ENCODE measurements at places on chromosomes 5 and 9.

- no peak for DNase-seq
Measured at GRCh38 chr5:135710045-135710675, 124.3 kb upstream of the SLC25A48 start.

DNA sequence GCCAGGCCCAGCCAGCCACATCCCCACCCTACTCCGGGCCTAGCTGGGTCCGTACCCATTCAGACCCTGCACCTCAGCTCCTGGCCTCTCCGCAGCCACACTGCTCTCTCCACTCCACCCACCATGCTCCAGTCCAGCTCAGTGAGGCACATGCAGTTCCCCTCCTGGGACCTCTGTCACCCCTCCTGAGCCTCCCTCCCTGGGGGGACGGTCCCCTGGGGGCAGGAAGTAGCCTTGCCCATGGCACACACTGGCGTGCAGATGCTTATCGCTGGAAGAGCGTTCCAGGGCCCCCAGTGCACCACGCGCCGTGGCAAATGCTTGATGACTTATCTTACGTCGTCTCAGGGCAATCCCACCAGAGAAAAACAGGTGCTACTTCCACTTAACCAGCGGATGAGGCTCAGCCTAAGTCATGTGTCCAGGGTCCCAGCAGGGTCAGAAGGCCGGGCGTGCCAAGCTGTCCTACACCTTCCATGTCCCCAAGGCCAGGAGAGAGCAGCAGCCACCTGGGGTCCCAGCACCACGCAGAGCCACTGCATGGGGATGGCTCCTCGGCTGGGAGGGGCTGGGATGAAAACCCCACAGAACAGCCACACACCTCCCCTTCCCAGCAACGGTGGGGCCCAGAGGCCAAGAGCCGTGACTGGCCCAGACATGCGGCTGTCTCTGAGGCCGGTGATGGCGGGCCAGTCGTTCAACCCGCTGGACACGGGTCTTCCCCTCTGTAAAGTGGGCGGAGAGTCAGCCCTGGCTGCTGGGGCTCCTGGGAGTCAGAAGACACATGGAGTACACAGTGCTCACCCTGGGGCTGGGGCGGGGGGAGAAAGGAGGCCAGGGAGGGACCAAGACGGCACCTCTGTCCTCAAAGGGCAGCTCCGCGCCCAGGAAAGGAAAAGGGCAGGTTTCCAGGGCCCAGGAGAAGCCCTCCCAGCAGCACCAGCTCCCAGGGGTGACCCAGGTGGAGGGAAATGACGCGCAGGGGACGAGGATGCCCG is 2.6 kb upstream of the CCDC187 start:
- DNase-seq = no peak

DNA sequence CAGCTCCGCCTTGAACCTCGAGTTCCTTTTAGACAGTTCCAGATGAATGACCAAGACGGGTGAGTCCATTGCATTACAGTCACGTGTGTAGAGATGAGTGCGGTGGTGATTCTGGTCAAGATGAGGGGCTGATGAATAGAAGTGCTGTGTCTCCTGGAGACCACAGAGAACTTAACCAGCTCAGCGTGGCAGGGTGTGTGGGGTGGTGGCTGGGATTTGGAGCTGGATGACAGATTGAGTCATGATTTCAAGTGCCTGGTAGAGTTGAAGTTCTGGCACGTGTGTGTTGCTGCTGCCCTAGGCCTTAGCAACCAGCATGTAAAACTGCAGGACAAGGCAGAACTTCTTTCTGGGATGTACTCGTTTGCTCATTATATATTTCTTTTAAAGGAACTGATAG is 53.3 kb downstream of the PRRC2B start:
- DNase-seq = no peak

- DNase-seq = no peak
Measured at GRCh38 chr5:170363671-170364070, 25.5 kb downstream of the KCNMB1 start.

DNA sequence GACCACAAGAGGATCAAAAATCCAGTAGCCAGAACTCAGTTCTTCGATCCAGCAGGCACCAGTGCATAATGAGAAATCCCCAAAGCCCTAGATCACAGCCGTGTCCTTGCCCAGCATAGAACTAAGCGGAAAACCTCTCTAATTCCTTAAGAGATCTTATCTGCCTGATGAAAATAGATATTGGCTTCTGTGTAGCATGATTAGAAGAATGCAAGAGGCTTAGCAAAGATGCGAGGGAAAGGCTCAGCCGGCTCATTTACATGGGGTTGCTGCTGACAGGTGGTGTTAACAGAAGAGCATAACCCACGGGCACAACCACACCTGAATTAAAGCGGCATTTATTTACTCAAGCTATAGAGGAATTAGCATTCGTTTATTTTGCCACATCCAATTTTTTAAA is 400.0 kb upstream of the ADAMTS16 start:
- DNase-seq = no peak

- no peak for DNase-seq
Measured at GRCh38 chr5:129658801-129659200, 89.1 kb upstream of the MINAR2 start.

DNA sequence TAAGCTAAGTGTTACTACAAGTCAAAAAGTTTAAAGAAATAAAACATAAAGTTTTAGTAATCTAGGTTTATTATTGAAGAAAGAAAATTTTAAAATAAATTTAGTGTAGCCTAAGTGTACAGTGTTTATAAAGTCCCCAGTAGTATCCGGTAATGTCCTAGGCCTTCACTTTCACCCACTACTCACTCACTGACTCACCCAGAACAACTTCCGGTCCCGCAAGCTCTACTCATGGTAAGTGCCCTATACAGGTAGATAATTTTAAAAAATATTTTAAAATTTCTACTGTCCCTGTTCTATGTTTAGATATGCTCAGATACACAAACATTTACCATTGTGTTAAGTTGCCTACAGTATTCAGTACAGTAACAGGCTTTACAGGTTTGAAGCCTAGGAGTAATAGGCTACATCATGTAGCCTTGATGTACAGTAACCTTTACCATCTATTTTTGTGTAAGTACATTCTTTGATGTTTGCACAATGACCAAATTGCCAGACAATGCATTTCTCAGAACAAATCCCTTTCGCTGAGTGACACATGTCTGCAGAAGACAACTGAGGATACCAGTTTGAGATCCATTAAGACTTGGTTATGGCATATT is 253.6 kb downstream of the TRIM32 start:
- no peak for DNase-seq

All from astrocyte of the spinal cord (primary cell).